ENCODE measurements at places on chromosomes 16 and 17.

DNA sequence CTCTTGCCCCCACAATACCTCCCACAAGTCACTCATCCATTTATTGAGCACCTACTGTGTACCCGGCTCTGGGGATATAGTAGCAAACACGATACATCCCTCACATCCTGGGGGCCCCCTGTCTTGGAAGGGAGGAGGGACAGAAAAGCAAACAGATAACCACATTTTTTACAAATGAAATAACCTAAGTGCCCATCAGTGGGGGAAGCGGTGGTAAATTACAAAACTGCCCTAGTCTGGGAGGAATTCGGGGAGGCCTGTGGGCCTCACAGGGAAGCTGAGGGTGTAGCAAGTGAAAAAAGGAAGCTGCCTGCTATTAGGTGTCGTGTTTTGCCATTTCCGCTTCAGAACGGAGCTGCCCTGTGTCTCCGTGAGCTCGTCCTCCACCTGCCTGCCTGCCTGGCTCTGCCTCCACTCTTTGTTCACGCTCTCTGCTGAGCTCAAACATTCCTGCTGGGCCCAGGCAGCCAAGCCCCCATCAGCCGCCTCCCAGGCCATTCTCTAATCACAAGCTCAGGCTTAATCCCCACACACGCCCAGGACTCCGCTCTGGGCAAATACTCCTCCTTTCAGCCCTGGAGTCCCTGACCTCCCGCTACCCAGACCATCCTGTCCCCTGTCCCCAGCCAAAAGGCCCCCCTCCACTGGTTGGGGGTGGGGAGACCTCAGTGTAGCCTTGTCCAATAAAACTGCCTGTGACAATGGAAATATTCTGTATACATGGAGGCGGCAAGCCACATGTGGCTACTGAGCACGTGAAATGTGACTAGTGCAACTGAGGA, 10.2 kb upstream of the SEC14L5 start:
- DNase-seq = no peak

DNA sequence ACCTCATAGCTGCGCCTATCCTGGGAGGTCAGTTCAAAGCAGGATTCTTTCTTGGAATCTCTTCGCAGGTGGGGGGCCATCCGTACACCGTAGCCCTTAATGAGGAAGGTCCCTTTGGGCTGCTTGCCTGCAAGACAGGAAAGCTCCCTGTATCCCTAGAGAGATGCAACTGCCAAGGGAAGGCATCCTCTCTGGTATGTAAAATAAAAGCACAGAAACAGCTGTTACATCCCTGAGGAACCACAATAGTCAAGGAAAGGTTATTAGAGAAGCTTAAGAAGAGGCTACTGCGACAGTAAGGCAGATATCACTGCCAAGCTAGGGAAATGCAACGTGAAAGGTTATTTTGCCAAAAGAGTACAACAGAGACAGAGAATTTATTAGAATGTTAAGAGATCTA, 77.2 kb downstream of the SNX11 start:
- no peak for DNase-seq

GRCh38 chr17:43342589-43342890, 56.3 kb upstream of the ARL4D start:
- DNase-seq = no peak

GRCh38 chr17:17239832-17240231, 2.9 kb upstream of the FLCN start:
- DNase-seq = no peak

DNA sequence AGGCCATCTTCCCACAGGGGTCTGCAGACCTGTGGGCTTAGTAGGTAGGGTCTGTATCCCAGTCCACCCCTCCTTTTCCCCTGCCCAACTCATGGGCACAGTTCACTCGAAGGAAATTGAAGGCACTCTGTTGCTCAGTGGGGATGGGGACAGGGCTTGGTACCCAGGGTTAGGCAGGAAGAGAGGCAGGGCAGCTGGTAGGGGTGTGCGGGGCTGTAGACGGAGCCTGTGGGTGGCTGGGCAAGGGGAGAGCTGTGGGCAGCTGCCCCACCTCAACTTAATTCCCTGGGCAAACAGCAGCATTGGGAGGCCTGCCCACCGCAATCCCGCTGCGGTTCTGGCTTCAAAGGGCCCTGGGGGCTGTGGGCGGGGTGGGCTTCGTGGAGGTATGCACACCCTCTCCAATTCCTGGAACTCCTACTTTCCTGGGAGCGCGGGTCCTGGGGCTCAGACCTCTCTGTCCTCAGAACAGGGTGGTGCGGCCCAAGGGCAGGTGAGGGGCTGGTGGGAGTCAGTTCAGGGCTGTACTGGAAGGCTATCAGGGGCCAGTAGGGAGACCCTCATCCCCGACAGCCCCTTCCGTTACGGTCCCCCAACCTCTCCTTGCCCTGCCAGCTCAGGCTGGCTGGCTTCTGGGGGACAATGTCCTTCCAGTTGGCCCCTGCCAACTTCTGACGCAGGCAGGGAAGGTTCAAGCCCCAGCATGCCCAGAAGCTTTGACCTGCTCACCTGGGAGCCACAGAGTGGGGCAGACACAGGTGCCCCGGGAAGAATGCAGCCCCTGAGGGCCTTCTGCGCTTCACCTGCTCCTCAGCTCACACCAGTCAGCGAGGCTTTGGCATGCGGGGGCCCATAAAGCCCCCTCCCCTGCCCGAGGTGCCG, 9.1 kb downstream of the FOXJ1 start:
- DNase-seq = no peak

DNA sequence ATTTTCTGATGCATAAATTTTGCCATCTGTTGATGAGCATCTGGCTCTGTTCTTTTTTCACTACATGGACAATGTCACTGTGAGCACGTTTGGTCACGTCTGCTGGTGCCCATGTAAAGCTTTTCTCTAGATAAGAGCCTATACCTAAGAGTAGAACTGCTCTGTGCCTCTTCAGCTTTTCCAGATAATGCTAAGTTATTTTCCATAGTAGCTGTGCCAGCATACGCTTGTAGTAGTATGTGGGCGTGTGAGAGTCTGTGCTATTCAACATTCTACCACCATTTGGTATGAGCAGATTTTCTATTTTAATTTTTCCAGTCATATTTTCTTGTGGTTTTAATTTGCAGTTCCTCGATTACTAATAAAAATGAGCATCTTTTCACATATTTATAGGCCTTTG, 33.2 kb downstream of the VPS35L start:
- no peak for DNase-seq

DNA sequence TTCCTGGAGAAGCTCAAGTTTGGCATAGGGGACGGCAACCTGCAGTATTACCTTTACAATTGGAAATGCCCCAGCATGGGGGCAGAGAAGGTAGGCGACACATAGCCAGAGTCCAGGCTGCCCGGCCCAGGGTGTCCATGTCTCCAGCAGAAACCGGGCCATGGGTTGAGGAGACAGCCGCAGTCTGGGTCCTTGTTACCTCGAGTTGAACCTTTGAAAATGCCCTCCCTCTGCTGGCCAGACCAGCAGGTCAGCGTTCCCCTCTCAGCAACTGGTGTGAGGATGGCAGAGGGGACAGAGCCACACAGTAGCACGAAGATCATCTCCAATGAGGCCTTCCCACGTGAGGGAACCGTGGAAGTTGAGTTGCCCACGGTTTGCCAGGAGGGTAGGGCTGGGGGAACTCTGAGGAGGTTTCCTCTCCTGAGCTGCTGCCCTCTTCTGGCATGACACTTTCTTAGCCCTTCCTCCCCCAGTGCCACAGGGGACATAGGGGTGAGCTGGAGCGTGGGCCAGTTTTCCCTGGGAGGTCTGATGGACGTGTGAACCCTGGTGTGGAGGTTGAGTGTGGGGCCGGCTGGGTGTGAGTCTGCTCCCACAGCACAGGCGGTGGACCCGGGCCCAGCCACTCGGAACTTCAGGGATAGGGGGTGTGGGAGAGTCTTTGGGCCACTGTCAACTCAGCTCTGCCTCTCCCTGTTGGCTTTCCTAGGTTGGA, 27.2 kb downstream of the PLCD3 start:
- DNase-seq = no peak

DNA sequence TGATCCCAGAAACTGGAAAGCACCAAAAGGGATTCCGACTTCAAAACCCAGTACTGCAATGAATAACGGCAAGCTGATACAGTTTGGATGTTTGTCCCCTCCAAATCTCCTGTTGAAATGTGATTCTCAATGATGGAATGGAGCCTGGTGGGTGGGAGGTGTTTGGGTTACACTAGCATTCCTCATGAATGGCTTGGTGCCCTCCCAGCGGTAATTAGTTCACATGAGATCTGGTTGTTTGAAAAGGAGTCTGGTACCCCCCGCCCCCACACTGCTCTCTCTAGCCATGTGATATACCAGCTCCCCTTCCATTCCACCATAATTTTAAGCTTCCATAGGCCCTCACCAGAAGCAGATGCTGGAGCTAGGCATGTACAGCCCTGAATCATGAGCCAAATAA, 40.1 kb downstream of the RANBP10 start:
- no peak for DNase-seq

DNA sequence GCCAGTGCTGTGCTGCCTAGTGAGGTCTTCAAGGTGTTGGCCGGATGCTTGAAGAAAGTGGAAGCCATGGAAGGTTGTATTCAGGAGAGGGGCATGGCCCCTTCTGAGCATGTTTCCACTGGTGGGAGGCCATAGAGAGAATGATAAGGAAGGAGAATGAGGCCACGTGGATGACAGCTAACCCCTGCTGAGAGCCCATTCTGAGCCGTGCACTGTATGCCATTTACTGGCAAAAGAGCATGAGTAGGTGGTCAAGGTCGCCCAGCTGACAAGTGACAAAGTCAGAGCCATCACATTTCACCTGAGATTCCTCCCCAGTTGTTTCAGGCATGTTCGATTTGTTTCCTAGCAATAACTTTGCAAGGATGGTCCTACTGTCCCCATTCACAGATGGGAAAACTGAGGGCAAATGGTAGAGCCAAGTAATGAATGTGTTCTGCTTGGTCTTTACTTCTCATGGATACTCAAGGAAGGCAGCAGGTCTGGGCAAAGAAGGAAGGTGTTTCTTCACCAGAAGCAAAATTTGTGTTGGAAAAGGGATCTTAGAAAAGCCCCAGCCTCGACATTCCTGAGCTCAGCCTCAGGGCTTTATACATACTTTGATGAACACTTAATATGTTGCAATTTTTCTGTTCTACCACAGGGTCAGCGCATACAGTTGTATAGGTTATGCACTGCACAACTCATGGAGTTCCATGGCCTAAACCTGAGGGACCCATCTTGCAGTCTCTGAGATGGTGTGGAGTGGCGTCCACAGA, 10.5 kb upstream of the NKD1 start:
- DNase-seq = no peak

DNA sequence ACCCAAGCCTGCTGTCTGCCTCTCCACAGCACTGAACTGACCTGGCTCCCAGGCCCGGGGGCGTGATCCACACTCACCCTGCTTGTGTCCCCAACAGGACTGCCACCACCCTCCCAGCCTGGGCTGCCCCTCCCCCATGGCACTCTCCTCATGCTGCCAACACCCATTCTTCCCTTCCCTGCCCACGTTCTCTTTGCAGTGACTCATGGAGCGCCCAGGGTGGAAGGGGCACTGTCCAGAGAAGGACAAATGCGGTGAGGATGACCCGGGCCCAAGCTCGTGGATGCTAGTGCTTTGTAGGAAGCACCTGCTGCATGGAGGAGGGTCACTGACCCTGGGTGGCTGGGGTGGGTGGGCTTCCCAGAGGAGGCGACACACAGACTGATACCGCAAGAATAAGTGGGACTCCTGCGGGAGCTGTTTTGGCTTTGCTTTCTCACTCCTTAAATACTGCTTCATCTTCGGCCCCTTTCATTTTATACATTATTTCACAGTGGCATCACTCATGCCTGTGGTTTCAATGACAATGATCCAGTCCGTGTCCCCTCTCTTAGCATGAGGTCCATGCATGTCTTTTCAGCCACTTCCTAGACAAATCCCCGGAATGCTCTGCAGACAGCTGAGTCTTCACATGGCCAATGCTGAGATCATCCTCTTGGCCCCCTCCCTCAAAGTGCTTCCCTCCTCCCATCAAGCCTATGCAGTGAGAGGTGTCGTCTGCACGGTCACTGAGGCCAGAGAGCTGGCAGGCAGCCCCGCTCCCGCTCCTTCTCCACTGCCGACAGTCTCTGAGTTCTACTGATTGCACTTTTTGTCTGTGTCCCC, 17.6 kb downstream of the CDK5R1 start:
- no peak for DNase-seq

GRCh38 chr16:57401943-57402640, 2.5 kb upstream of the CCL17 start:
- no peak for DNase-seq

DNA sequence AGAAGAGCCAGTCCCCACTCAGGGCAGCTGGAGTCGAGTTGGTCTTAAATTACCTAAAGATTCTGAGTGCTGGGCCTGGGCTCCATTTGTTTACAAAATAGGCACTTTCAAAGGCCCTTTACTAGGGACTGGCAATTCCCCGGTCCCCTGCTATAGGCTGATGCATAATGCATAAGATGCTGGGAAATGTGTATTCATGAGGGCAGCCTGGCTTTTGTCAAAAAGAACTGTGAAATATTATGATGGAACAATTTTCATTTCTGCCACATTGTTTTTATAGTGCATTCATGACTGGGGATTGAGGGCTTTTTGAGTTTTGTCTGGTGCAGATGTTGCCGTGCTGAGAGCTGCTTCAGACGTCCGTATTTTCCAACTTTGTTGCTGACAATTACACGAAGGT, 617.0 kb upstream of the CDH5 start:
- DNase-seq = no peak

DNA sequence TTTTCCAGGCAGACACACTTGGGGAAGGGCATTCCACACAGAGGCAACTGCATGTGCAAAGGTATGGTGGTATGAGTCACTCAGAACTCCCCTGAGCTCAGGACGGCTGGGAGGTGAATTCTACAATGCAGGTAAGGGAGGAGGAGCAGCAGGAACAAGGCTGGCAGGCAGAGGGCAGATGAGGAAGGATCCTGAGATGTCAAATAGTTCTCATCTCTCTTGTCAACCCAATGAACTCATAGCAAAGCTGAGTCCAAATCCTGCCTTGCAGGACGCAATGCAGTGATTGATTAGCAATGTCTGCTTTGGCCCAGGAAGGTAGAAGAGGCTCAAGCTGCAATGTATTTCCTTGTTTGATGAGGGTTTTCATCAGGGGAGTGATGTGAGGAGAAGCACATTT, 243.5 kb downstream of the XYLT1 start:
- DNase-seq = no peak

- no peak for DNase-seq
These were observed 82.1 kb upstream of the CCL1 start for GRCh38 chr17:34445101-34445500.

DNA sequence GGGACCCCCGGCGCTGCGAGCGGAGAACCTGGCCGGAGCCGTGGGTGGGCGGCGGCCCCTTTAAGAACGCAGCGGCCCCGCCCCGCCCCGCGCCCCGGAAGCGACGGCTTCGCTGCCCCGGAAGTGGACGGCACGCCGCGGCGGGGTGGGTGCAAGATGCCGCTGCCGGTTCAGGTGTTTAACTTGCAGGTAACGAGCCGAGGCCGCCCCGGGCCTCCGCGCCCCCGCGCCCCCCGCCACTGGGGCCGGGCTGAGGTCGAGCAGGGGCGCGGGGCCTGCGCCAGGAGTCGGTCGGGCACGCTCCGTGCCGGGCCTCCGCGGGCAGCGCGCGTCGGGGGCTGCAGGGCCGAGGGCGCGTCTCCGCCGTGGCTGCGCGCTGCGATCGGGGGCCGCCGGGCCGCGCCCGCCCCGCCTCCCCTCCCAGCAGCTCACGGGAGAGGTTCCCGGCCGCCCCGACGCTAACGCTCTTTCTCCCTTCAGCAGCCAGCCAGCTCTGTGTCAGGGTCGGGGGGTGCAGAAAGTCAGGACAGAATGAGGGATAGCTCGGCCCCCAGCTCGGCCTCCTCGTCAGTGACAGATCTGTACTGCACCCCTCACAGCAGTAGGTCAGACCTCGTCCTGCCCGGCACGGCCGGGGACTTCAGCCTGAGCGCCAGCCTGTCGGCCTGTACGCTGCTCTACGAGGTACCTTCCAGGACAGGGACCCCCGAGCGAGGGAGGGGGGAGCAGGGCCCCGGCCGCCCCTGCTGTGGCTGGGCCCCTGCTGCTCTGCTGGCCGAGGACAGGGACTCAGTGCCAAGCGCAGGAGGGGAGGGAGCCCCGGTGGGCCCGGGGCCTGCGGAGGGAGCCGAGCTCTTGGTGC, at the start of the genes GPS1 and RFNG:
TSS of gene GPS1 (plus strand) at position 123 of the 862 bp plus-strand sequence. CDS start at position 157, 34 bp downstream.
TSS of gene RFNG (minus strand) at position 36 of the 862 bp plus-strand sequence. CDS start 45 bp downstream, outside the sequence.
- peak; percentile 65 for DNase-seq

Measured in stimulated activated CD8-positive, alpha-beta memory T cell treated with anti-CD3 and anti-CD28 coated beads, Interleukin-4, amount 100 ng/mL, for 1 hour (primary cell).